ENCODE measurements at places on chromosomes 2 and 18.

DNA sequence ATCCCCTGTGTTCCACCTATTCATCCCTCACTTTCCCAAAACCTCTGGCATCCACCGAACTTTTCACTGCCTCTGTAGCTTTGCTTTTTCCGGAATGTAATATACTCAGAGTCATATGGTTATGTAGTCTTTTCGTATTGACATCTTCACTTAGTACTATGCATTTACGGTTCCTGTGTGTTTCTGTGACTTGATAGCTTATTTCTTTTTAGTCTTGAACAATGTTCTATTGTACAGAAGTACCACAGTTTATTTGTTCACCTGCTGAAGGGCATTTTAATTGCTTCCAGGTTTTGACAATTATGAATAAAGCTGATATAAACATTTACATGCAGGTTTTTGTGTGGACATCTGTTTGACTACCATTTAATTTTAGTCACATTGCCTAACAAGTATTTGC, 154.7 kb upstream of the DOK6 start:
- no peak for DNase-seq

DNA sequence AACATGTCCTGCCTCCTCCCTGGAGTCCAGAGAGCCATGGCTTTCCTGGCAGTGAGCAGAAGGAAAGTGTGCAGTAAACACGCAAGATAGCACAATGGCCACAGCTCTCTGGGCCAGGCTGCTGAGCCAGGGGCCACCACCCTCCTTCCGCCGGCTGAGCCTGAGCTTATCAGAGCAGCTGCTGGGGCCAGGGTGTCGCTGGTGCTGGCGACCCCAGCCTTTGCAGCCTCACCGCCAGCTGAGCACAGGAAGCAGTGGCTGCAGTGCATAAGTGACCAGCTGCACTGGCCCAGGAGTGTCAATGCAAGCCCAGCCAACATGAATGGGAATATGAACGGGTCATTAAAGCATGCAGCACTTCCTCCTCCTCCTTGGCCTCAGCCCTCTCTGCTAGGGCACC, 172.0 kb downstream of the ZFP36L2 start:
- DNase-seq = no peak

DNA sequence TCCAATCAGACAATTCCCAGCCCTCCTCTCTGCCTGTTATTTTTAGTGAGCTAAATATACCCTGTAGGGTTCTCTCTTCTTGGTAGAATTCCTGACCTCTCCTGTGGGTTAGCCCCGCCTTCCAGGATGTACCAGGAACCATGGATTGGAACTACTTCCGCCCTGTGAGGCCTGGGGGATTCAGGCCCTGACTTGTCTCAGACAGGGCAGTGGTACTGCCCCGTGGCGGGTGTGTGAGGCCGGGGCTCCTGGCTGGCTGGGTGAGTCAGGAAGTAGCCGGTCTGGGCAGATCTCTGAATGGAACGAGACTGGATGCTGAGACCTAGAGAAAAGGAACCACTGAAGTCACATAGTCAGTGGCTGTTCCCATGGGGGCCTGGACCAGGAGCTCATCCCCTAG, 50.5 kb downstream of the DYSF start:
- no peak for DNase-seq

- DNase-seq = no peak
Observed at GRCh38 chr2:84539729-84540128, 23.4 kb downstream of the DNAH6 start.

- DNase-seq = no peak
Observed at GRCh38 chr2:191656792-191657191, 21.1 kb upstream of the NABP1 start.

DNA sequence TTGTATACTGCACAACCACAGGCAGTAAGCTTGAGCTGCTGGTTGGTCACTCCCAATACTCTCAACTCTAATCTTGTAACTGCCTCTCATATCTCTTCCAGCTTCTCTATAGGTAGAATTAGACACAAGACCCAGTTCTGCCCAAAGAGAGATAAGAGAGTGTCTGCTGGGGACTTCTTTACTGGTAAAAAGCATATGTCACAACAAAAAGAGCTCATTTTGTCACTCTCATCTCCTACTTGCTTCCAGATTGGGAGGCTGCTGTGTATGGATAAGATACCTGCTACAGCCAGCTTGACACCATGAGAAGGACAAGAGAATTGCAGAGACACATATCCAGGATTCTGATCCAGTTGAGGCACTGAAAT, 165.2 kb downstream of the PTH2R start:
- no peak for DNase-seq

DNA sequence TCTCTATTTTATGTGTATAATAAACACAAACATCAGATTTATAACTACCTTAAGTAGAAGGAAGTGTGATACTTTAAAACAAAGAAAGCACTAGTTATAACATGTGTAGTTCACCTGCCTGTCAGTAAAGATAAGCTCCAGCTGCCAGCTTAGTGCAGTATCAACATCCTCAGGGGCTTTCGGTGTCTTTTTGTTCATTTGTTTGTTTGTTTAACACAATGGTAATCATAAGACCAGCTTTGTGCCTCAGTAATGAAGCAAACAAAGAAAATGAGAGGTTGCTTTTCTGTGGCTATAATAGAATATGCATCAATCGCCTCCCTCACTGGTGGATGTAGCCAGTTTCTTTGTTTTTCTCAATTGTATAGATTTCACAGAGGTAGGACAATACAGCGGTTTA, 1499.0 kb upstream of the TMEFF2 start:
- no peak for DNase-seq

- DNase-seq = no peak
Observed at GRCh38 chr2:98815795-98816194, 84.9 kb upstream of the MGAT4A start.

GRCh38 chr2:209505410-209505809, 81.6 kb downstream of the MAP2 start:
- no peak for DNase-seq

DNA sequence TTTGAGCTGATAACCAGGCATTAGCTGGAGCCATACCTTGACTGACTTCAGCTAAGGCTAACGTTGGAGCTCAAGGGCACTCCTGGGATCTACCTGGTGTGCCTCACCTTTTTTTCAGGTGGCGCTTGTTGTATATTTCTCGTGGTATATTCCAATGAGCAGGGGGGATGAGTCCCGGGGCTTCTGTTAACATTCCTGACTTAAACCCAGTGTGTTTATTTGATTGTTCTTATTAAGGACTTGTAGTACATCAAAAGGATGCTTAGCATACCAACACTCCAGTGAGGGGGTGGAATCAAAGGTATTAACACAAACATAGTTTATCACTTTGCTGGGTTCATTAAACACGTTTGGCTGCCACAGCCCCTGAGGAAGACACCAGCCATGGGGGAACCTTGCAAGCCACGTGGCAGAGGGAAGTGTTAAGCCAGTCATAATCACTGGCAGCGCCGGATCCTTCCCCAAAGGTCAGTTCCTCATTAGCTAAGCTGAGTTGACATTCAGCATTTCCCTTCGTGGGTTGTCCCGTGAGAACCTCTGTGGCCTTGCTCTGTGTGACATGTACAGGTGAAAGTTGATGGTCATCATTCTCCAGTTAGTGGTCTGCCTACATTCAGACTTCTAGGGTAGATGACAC, 119.5 kb upstream of the MCFD2 start:
- DNase-seq = no peak

GRCh38 chr2:197285361-197285760, 25.2 kb downstream of the ANKRD44 start:
- no peak for DNase-seq

DNA sequence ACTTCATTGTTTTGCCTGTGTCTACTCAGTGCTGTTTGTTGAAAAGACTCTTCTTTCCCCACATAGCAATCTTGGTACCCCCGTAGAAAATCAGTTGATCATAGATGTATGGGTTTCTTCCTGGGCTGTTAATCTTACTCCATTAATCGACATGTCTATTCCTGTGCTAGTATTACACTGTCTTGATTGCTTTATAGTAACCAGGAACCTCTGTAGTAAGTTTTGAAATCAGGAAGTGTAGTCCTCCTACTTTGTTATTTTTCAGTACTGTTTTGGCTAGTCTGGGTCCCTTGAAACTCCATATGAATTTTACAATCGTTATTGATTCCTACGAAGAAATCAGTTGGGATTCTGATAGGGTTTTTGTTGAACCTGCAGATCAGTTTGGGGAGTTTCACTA, 78.8 kb upstream of the FAM136A start:
- no peak for DNase-seq

- DNase-seq = no peak
Observed at GRCh38 chr2:164840458-164840929, 1.1 kb downstream of the COBLL1 start.

DNA sequence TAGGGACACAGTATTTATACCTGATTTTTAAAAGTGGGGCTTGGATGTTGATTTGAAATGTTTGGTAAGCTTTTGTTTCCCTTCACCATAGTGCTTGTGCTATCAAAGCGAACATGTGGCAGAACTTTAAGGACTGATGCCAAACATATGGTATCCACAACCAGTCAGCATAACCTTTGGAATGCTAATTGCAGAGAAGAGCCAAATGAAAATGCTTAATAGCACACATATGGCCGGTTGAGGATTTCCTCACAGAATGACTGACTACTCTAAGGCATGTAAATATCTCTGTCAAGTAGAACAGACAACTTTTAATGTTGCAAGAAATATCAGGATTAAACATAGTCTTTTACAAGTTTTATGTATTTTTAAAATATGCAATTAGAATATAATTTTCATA, 120.9 kb upstream of the COL3A1 start:
- no peak for DNase-seq

DNA sequence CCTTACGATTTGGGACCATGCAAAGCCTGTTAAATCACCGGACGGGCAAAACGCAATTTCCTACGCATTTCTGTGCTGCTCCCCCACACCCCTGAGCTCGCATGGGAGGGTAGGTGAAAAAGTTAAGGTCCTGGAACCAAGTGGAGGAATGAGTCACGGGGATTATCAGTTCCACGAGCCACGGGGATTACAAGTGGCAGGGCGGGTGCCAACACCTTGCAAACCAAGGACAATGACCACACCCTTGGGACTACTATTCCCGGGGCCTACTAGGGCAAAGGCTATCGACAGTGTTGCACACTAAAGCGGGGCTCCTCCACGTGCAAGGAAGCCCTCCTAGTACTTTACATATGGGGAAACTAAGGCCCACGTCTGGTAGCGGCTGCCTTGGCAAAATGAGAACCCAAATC, 447 bp downstream of the RETSAT start:
- no peak for DNase-seq

DNA sequence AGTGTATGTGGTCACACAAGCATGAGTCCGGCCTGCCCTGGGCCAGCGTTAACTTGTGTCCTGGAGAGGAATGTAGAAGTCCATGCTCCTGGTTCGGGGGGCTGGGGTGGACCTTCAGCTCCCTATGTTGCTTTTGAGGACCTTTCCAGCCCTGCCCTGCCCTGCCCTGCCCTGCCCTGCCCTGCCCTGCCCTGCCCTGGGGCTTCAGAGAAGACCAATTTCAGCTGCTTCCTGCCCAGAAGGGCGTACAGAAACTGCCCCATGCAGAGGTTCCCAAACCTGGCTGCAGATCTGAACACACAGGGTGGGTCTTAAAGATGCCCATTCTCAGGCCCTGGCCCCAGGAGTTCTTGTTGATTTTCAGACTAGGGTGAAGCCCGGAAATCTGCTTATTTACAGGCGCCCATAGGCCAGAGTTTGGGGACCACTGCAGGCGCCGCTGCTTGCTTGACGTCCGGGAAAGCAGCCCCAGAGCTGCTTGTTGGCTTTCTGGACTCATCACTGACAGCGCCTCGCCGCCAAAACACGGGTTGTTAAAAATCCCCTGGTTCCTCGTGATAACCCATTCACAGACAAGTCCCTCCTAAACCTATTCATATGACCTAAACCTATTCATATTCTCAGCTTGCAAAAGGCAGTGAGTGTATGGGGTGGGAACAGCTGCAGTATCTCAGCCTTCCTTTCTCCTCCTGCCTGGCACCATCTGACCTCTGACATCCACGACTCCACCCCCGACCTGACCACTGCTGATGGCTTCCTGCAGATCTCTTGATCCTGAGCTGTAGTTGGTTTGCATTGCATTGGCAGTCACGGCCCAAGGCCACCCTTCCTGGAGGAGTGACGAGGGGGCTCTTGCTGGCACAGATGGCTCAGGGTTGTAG, 198.3 kb downstream of the GLI2 start:
- no peak for DNase-seq

DNA sequence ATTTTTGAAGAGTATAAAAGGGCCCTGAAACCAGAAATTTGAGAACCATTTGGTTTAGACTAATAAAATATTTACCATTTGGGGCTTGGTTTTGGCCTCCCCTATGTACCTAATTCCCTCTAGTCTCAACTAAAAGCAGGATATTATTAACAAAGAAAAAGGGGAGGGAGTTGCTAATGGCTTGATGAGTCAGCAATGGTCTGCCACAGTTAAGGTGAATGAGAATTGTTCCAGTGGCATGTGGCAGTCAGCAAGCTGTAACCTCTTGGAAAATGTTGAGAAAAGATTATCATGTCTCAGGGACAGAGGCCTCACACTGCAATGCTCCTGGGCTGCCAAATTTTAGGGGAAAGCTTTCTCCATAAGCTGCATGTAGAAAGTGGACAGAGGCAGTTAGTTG, 20.1 kb upstream of the SLC39A10 start:
- no peak for DNase-seq

DNA sequence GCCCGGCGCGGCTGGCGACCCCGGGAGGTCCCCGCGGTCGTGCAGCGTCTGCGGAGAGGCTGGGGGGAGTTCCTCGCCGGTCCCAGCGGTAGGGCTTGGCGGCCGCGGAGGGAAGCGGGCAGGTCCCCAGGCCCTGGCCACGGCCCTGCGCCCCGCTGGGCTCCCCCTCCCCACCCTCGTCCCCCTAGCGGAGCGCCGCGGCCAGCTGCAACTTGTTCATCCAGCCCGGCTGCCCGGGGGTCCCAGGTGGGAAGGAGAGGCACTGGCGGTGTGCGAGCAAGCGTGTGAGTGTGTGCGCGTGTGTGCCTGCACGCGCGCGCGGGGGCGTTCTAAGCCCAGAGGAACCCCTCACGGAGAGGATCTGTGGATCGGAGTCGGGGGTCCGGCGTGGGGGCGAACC, 1.3 kb downstream of the PTPRM start:
- no peak for DNase-seq

- no peak for DNase-seq
Observed at GRCh38 chr2:3728104-3729054, 25.0 kb downstream of the DCDC2C start.

DNA sequence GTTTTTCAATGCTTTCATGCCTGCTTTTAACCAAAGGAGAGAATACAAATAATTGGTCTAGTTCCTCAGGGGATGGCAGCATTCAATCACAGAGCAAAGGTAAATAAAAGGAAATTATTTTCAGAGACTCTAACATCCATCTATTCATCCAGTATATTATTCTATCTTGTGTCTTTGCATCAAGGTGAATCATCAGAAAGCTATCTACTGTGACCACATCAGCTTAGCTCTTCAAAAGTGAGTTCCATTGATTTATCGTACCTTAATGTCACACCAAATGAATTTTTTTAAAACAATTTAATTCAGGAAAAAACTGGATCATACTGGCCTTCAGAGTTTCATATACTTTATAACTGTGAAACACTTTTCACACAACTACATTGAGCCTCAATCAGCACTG, 66.1 kb downstream of the CHN1 start:
- no peak for DNase-seq

DNA sequence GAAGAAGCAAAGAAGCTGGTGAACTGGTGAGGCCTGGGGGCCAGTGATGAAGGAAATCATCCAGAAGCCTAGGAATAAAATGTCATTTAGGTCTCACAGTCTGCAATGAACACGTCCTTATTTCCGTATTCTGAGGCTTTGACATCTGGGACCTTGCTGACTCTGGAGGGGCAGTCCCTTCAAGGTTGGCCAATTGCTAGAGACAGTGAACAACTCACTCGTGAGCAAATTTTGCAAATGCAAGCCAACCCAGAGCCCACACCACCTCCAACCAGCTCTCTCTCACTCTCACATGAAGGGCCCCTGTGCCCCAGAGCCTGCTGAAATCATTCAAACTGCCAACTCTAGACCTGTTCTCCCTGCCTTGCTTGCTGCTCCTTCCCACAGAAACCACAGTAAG, 279.1 kb upstream of the LYPD1 start:
- DNase-seq = no peak

All from activated T-helper 1 cell treated with anti-CD3 and anti-CD28 coated beads, Interleukin-2, amount 50 U/mL, for 16 hours (primary cell).